Activated T-helper 17 cell treated with anti-CD3 and anti-CD28 coated beads, Interleukin-2, amount 50 U/mL, for 72 hours (primary cell): ENCODE measurements at places on chromosomes 11 and 22.
A peak's percentile ranks its signal among the peaks of the same experiment; 100 is the strongest.

GRCh38 chr11:85088286-85088685 lies 538.9 kb downstream of the DLG2 start:
- ATAC-seq: no peak

- no peak for ATAC-seq
These were observed 43.5 kb upstream of the TP53I11 start for GRCh38 chr11:44993971-44994704.

GRCh38 chr11:129236850-129237249 lies 44.7 kb upstream of the ARHGAP32 start:
- no peak for ATAC-seq

- ATAC-seq: no peak
These were observed 4.1 kb downstream of the CCDC188 start for GRCh38 chr22:20146777-20147176.

DNA sequence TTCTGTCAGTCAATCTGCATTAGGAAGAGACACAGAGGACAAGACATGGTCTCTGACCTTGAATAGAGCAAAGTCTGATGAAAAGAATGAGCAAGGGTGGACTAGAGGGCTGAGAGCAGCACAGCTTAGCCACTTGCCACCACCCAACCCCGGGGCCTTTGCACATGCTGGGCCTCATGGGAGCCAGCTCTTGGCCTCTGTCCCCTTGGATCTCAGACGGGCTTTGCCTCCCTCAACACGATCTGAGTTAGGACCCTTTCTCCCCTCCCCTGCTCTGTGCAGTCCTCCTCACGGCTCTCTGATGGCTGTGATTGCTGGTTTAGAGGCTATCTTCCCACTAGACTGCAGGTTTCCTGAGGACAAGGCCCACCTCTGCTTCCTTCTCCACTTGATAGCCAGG lies 131.6 kb upstream of the B3GAT1 start:
- ATAC-seq: no peak

DNA sequence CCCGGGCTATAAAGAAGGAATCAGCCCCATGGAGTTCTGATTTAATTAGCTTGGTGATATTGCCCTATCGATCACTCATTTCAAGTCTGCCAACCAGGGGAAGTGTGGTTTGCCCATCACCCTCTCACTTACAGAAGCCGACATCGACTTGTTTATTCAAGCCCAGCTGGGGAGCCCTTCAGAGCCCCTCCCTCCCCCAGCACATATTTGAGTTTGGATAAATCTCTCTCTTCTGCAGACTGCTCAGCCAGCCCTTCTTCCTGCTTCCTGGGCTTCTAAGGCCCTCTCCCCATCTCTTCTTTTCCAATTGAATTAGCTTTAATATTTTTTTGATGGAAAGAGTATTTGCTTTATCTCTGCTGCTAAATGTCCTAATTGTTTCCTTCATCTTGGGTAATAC lies 299.0 kb downstream of the MIAT start:
- no peak for ATAC-seq

DNA sequence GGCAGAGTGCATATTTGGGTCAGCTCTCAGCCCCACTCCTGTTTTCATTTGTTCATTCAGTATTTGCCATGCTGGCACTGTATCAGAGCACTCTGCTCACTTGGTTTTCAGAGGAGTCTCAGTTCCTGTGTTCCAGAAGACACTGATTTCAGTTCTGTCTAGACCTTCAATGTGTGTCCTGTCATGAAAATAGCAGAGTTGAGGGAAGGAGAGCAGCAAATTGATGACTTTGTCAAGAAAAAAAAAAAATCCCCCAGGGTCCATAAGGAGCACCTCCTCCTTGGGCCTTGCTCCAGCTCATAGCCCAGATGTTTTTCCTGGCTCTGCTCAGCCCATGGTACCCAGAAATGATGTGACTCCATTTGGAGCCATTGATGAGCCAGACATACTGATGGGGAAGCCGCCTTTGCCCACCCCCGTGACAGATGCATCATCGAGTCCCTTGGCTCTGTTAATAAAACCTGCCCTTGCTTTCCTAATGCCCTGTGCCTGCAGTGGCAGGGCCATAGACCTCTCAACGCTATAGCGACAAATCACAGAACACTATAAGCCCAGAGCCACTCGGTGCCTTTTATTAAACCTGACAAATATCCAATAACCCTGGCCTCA lies 107.0 kb downstream of the PKNOX2 start:
- ATAC-seq: no peak

DNA sequence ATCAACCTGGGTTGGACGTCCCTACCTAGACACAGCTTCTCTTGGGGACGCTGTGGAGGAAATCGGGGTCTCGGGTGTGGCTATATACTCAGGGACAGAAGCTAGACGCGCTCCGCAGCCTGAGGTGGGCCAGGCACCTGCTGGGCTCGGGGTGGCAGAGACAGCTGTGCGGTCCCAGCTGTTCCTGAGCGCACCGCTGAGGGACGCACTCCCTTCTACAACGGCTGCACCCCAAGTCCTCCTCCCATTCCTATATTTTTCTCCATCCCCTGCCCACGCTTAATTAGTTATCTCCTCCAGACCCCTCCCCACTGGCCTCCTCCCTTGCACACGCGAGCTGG lies 188 bp upstream of the MTNR1B start:
- no peak for ATAC-seq

DNA sequence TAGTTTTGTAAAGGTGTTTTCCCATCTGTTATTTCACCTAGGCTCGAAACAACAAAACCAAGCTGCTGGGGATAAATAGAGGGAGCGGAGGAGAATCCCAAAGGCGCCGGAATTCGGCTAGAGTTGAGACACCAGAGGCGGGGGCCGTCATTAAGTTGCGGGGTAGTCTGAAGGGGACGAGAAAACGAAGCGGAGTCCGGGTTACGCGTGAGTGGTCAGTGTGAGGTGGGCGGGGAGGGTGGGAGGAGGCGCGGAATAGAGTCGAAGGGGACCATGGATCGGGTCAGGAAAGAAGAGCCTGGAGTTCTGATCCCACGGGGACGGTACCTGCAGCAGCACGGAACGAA lies 361 bp downstream of the SRPRA start:
- no peak for ATAC-seq

- no peak for ATAC-seq
These were observed 163.1 kb upstream of the MPPED2 start for GRCh38 chr11:30749268-30749667.

- no peak for ATAC-seq
These were observed 238.3 kb upstream of the TBCEL start for GRCh38 chr11:120785576-120785975.

DNA sequence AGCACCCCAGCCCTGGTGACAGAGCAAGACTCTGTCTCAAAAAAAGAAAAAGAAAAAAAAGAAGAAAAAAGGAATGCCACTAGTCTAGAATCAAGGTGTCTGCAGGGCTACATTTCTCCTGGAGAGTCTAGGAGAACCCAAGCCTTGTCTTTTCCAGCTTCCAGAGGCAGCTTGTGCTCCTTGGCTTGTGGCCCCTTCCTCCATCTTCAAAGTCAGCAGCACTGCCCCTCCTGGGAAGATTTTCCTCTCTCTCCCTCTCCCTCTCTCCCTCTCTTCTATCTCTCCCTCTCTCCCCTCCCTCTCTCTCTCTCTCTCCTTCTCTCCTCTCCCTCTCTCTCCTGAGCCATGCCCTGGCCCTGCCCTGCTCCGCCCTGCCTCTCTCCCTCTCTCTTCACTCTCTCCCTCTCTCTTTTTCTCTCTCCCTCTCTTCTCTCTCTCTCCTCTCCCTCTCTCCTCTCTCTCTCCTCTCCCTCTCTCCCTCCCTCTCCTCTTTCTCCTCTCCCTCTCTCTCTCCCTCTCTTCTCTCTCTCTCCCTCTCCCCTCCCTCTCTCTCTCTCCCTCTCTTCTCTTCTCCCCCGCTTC lies 97.7 kb upstream of the FGF3 start:
- ATAC-seq: no peak

DNA sequence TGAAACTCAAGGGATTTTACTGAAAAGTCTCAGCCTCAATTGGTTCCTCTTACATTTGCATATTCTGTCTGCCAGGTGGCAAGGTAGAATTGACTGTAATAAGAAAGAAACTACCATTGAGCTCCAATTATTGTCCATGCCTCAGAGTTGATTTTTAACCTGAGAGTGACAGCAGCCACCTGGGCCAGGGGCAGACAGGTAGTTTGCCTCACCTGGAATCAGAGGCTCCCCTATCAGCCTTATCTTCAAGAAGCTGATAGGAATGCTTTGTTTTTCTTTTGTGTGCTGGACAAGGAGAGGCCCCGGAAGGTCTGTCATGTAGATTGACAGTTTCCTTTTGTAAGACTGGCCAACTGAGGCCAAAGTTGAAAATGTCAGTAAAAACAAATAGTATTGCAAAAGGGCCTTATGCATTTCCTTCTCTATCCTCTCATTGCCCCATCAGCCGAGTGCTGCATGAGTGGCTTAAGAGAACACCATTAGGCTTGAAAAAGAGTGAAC lies 34.1 kb downstream of the CD44 start:
- ATAC-seq: peak; percentile 27

GRCh38 chr22:36417281-36417686 lies 29.5 kb upstream of the MYH9 start:
- ATAC-seq: peak; percentile 93

DNA sequence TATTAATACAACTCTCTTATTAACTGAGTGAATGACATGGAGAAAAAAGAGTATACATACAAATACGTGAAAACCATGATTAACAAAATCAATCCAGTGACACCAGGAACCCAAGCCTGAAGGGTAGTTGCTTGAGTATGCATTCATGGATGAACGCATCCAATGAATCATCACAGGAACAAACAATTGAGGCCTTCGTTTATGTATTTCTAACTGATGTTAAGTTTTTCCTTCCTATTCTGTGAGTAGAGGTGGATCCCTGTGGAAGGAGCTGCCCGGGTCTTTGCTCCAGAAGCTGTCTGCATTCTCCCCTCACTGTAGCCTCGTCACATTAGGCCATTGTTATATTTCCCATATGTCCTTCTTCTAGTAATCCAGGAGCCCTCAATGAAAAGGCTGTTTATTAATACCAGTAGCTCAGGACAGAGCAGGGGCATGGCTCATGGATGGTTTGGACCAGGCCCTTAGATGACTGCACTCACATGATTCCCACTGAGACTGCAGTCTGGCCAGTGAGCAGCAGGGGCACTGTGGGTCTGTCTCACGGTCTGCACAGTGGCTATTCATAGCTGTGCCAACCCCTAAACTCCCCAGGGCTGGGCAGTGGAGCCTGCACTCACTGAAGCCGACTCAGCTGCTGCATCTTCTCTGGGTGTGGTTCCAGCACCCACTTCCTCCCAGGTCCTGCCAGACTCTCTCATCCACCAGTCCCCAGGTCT lies 128.1 kb upstream of the TOP3B start:
- peak; percentile 84 for ATAC-seq

DNA sequence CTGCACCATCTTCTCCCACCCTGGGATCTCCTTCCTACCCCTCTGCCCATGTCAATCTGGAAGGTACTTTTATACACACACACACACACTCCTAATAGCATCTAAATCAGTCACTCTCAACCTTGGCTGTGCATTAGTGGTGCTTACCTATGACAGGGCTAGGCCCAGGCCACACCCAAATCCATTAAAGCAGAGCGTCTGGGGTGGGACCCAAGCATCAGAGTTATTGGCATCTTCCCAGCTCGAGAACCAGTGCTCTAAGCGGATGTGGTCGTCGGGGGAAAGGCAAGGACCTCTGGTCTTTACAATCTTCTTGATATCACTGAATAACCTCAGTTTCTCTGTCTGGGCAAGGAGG lies 194.6 kb downstream of the TRIM29 start:
- ATAC-seq: no peak

GRCh38 chr11:24828938-24829605 lies 332.2 kb downstream of the LUZP2 start:
- no peak for ATAC-seq

DNA sequence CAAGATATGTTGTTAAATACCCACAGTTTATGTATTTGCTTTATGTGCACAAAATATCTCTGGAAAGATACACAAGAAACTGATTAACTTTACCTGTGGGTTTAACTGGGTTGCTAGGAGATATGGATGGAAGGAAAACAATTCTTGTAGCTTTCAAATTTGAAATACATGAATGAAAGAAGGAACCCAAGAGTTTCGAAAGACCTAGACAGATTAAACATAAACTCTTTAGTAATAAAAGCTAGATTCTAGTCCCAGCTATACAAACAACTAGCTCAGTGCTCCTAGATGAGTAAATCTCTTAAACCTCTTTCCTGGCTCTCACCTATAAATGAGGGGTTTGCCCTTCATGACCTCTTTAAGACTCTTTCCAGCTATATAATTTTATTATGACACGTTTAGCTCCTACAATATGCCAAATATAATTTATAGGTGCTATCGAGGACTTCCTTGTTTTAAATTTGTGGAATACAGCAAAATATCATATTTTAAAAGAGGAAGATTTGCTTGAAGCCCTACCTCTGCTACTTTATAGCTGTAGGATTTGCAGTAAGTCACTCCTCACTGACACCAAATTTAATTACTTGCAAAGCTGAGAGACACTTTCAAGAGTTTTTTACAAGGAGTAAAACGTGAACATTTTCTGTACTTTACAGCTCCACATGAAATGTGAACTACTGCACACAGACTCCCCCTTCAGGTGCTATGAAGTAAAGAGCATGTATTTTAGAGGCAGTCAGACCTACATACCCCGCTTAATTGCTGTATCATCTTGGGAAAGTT lies 50.7 kb downstream of the RRAS2 start:
- peak; percentile 66 for ATAC-seq

GRCh38 chr11:36151933-36152580 lies 137.2 kb downstream of the COMMD9 start:
- ATAC-seq: no peak

GRCh38 chr22:25449781-25450317 lies 114.6 kb upstream of the GRK3 start:
- ATAC-seq: no peak

- no peak for ATAC-seq
These were observed 1.1 kb upstream of the APOBEC3F start for GRCh38 chr22:39039306-39040126.

- peak; percentile 96 for ATAC-seq
These were observed 6.2 kb downstream of the PANX1 start for GRCh38 chr11:94134651-94135512.

- ATAC-seq: no peak
These were observed 712.8 kb upstream of the CCDC90B start for GRCh38 chr11:83998921-83999320.

DNA sequence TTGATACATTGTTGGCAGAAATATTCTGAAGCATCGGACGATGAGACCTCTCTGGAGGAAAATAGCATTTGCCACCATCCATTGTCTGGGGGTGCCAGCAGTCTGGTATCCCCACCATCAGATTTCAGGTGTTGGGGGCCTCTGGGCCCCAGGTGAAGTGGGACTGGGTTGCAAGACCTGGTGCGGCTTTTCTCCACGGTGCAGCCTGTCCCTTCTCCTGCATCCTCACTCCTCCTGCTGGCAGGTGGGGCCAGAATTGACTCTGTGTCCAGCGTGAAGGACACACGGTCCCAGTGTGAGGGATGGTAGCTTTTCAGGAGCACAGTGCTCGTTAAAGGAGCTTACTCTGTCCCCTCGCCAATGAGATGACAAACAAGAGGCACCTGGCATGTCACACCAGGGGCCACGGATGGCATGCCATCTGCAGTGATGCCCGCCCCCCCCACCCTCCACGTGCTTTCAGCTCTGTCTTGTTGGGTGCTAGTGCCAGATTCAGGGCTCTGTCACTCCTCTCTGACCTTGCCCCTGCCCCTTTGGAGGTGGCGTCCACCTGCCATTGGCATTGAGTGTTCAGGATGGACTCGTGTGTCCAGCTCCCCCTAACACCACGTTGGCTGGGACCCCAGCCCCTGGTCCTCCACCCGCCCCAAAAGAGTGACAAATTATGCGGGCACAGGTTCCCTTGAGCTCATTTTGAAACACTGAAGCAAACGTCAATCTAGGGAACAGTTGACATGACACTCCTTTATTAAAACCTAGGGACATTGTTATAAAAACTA lies 62.4 kb downstream of the PARVG start:
- ATAC-seq: no peak
